ENCODE measurements at places on chromosomes 2 and 18. TPM values are rescaled to one million over a fixed set of nuclear protein-coding genes. Genes with fewer than 3 reads are reported as not detected.

Gene LYPD6B
- total RNA-seq = 140 TPM

Gene ECEL1
- 2.9 TPM for total RNA-seq

- no peak for DNase-seq
Observed at GRCh38 chr2:88530081-88530480, 77.6 kb upstream of the FOXI3 start.

DNA sequence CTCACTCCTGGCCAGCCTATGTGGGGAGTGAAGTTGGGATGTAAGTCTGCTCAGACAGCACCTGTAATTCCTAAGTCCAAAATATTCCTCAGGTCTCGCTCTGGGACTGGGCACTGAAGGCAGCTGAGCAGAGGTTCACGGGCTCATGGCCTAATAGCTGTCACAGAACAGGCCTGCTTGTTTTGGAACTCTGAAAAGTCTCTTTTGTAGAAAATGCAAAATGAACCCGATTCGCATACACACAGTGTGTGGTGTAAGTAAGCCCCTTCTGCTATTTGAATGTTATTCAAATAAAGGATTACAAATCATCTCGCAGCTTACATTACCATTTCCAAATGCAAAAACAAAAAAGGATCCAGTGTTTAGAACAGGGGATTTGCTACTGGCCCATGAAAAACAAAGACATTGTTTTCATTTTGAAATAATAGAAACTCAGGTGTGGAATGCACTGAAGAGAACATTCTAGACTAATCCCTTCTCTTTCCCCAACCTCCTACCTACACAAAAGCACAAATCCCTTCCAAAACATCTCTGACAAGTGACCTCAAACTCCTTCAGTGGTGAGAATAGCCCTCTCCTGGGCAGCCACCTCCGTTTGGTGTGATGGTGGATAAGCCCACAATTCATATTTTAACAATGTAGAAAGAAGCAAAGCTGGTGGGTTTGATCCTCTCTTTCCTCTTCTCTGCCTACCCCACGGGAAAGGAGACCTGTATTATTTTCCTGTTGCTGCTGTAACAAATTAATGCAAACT is 118.3 kb upstream of the NCK2 start:
- DNase-seq = no peak

- peak; percentile 54 for DNase-seq
Observed at GRCh38 chr2:152925547-152926448, 207.4 kb downstream of the ARL6IP6 start.

Gene MREG
- total RNA-seq = 26.8 TPM

GRCh38 chr2:240131941-240132650 is 4.0 kb downstream of the COPS9 start:
- DNase-seq = no peak

- DNase-seq = no peak
Observed at GRCh38 chr2:212737392-212738172, 199.0 kb upstream of the ERBB4 start.
